ENCODE measurements at places on chromosomes 2 and 18.

GRCh38 chr2:8437228-8437948 lies 244.5 kb upstream of the ID2 start:
- no peak for DNase-seq

DNA sequence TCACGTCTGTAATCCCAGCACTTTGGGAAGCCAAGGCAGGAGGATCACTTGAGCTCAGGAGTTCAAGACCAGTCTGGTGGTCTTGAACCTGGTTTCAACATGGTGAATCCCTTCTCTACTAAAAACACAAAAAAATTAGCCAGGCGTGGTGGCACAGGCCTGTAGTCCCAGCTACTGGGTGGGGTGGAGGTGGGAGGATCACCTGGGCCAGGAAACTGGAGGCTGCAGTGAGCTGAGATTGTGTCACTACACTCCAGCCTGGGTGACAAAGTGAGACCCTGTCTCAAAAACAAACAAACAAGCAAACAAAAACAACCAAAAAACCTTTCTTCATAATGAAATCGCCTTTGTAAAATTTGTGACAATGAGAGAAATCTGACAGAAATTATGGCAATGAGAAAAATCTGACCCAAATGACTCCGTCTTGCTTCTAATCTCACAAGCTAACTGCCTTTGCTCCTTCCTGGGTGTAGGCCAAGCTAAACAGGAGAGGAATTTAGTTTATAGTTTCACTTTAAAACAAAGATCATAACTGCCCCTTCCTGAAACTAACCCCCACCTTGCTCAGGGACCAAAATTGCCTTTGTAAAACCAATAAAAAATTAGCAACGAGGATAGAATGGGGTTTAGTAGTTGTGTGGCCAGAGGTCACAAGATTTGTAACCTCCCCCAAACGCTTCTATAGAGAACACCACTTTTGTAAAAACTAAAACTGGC lies 60.7 kb upstream of the KIF5C start:
- no peak for DNase-seq

GRCh38 chr2:774436-774835 lies 97.2 kb upstream of the TMEM18 start:
- no peak for DNase-seq

- no peak for DNase-seq
Measured at GRCh38 chr2:118321432-118322105, 233.3 kb downstream of the INSIG2 start.

GRCh38 chr2:223727562-223727961 lies 109.8 kb downstream of the AP1S3 start:
- no peak for DNase-seq

GRCh38 chr2:132754392-132754791 lies 84.4 kb upstream of the LYPD1 start:
- DNase-seq, result no peak

DNA sequence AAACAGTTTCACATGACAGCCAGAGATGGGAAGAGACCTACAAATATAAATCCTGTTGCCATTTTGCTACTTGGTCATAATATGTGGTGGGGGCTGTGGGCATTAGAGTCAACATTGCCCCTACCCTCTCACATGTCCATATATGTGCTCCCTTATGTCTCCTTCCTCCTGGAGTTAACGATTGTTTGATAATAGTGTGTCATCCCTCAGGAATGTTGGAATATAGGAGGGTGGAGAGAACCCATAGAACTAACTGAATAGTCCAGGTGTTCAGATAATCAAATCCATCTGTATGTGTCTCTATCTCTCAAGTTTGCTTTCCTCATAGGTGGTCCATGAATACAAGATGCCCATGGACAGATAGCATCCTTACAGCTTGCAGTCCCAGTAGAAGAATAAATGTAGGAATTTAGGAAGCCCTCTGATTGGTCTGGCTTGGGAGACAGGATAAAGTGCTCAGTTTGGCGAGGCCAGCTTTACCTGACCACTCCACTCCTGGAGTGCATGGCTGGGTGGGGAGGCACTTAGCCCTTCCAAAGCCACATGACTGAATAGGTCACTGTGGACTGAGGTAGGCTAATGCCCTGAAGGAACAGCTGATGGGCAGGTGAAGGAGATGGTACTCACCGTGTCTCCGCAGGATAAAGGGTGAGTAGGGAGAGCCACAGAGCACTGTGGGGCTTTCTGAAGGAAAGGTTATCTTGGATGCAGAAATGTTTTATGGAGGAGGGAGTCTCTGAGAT lies 166.9 kb downstream of the CDCA7 start:
- DNase-seq, result no peak

DNA sequence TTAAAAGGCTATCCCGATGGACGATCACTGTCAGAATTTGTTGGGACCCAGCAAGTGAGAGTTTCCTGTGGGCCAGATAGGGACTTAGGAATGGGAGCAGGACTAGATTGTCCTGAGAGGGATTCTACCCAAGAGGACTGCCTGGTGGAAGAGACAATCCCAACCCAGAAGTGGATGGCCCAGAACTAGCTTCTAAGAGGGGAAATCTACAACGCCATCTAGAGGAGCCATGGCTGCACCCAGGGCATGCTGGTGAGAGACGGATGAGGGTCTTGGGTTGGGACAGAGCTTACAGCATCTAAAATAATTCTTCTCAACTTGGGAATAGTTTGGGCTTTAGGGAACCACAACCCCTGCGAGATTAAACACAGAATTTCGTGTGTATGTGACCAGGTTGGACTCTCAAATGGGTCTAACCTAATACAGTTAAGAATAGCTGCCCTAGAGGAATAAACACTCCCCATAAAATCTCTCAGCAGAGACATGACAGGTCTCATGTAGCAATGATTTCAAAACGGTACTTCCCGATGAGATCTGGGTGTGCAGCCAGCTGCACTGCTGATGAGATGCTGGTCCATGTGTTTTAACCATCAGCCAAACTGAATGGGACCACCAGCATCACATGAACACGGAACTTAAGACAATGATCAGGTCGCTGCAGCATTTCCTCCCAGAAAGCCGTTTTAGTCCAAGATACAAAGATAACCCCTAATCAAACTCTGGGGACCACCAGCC lies 50.8 kb downstream of the CCBE1 start:
- DNase-seq, result no peak

GRCh38 chr18:24986666-24987302 lies 365.2 kb downstream of the ZNF521 start:
- DNase-seq, result no peak

- no peak for DNase-seq
Measured at GRCh38 chr2:130836501-130837174, at the start of gene ARHGEF4. ARHGEF4 (plus strand) TSS chr2:130836914; CDS start chr2:130836954, 40 bp downstream.

- DNase-seq, result no peak
Measured at GRCh38 chr2:112024896-112025491, 30.1 kb upstream of the TMEM87B start.

DNA sequence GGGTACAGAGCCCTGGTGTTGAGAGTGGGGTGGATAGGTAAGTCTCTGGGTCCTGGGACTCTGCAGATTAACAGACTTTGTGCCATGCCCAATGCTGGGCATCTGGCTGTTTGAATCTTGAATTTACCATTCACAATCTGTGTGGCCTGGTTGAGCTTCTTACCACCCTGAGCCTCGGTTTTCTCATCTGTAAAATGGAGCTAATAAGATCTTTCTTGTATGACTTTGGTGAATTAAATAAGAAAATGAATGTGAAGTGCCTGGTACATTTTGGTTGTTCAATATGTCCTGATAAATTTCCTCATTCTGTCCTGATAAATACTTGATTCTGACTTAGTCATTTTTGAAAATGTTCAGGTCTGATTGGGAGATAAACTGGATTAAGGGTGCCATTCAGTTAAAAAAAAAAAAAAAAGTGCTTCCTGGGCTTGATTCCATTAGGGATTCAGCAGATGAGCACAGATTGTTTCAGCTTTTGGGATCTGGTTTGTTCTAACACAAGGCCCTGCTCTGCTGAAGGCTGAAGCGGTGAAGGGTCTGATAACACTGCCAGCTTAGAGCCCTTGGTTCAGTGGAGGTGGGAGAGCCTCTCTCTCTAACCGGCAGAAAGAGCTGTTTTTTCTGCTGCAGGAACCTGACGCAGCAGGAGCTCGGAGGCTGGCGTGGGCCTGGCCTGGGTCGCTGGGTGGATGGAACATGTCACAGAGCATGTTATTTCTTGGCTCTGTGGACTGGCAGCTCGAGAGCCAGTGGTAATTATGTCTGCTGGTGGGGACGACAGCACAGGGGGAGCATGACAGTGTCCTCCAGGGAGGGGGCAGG lies 84.5 kb upstream of the MCFD2 start:
- DNase-seq, result no peak

GRCh38 chr18:26777351-26778053 lies 88.0 kb downstream of the AQP4 start:
- DNase-seq, result no peak

- DNase-seq, result no peak
Measured at GRCh38 chr2:54879598-54880332, 156.3 kb downstream of the EML6 start.

GRCh38 chr2:30978854-30979253 lies 159.4 kb downstream of the GALNT14 start:
- DNase-seq, result no peak

GRCh38 chr2:55112229-55113031 lies 62.2 kb upstream of the RTN4 start:
- DNase-seq, result no peak

- DNase-seq, result no peak
Measured at GRCh38 chr2:127106457-127106990, 430 bp downstream of the BIN1 start.

DNA sequence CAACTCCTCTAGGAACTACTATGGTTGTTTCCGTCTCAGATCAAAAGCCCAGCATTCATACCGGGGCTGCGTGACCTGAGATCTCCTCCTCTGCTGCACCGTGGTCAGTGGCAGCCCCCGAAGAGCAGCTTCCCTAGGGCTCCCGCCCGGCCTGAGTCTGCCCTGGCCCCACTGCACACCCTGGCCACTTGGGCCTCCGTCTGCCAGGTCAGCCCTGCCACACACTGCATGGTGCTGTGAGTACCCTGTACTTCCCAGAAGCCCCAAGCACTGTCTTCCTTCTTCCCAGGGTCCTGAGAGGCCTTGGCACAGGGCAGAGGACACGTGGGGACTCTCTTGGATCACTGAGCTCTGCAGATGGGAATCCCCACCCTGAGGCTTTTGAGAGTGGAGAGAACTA lies 81.5 kb upstream of the GPC1 start:
- no peak for DNase-seq

GRCh38 chr18:48254077-48254602 lies 155.0 kb downstream of the ZBTB7C start:
- no peak for DNase-seq

- no peak for DNase-seq
Measured at GRCh38 chr2:205988274-205988673, 97.7 kb downstream of the INO80D start.

DNA sequence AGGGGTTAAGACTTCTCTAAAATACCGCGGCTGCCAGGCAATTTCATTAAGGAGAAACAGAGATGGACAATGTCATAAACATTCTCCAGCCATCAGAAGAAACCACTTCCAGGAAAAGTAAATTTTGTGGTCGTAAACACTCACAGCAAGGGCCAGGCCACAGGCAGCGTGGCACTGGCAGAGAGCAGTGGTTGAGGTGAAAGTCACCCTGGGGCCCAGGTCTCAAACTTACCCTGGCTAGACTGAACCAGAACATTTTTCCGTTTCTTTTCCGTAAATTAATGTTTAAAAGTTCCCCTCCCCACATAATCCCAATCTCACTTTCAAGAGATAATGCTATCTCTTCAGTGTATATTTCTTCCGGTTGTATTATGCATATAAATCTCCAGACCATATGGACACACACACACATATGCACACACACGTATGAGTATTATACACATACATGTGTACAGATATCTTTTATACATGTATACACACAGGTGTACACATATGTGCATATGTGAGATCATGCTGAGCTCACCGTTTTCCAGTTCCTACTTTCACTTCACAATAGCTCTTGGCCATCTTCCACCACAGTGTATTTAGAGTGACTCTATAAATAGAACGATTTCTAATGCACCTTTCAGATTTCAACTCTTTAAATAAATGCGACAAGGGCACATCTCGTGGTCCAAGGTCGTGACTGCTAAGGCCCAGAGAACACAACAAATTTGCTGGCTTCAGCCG lies 90.1 kb downstream of the MALT1 start:
- no peak for DNase-seq

DNA sequence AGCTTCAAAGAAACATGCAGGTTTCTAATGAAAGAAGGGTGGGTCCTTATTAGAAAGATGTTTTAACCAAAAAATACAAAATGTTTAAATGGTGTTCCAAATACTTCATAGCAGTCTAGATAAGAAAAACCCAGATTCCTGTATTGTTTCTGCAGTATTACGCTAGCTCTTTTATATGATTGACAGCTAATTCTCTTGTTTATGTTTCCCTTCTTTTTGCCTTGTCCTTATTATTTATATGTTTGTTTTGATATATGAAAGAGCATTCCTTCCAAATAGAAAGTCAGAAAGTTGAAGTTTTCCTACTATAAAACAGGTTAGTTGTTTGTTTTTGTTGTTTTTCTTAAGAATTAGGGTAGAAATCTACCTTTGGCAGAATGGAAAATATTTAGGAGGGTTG lies 41.1 kb upstream of the PNPT1 start:
- no peak for DNase-seq

DNA sequence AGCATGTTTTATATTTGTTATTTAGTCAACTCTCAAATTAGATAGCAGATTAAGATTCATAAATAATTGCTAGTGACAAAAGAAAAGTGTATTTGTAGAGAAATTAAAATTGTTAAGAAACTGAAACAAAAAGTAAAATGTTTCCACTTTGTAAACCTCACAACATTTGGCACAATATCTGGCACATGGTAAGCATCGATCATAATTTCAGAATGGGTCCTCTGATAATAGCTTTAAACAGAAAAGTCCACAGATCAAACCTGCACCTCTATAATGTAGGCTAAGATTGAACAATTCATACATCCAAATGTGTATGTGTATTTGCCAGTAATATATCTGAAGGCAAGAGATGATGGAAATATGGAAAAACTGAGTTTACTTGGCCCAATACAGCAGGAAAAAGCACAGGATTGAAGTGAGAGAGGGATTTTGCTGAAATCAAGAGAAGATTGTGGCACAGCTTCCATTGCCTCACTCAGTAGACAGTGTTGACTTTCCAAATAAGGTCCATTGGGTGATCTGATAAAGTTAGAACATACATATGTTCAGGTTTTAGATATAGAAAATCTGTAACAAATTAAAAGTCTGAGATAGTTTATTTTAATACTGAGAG lies 39.4 kb downstream of the COBLL1 start:
- no peak for DNase-seq

- DNase-seq, result no peak
Measured at GRCh38 chr2:160355080-160355479, 138.5 kb downstream of the RBMS1 start.

- no peak for DNase-seq
Measured at GRCh38 chr2:203936949-203937348, 386 bp downstream of the ICOS start.

- DNase-seq, result no peak
Measured at GRCh38 chr2:64929333-64929732, 59.9 kb upstream of the SLC1A4 start.

DNA sequence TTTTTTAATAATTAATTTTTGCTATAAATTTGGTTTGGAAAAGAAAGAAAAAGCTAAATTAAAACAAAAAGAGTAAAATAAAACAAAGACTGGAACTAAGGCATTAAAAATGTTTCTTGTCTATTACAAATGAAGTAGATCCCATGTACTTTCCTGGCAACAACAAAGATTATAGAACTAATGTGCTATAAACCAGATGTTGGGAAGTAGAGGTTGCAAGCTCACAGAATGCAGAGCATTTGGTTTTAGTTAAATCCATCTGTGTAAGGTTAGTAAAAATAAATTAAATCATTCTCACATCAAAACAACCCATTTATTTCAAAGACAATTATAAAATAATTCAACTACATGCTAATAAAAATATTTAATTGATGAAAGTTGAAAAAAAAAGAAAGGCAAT lies 157.2 kb upstream of the ZC3H15 start:
- DNase-seq, result no peak
